ENCODE measurements at places on chromosomes 7 and 10.

- no peak for DNase-seq
Measured at GRCh38 chr10:132957131-132957530, 14.8 kb upstream of the CFAP46 start.

GRCh38 chr7:93944673-93945072 lies 23.1 kb downstream of the GNG11 start:
- no peak for DNase-seq

DNA sequence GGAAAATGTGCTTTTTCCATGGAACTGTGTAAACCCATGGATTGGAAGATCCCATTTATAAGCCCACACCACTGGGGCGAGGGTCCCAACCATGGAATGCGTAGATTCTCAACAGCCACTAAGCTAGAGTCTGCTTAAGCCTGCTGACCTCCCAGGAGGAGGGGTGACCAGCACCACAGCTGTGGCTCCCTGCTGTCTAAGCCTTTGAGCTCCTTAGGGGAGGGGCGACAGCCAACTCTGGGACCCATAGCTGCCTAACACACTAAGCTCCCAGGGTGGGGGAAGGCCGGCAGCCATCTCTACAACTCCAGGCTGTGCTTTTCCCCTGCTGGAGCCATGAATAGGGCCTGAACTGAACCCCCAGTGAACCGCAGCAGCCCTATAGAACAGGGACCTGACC lies 249.8 kb upstream of the HPS1 start:
- DNase-seq, result no peak

- DNase-seq, result no peak
Measured at GRCh38 chr10:33117816-33118215, 159.8 kb upstream of the ITGB1 start.

DNA sequence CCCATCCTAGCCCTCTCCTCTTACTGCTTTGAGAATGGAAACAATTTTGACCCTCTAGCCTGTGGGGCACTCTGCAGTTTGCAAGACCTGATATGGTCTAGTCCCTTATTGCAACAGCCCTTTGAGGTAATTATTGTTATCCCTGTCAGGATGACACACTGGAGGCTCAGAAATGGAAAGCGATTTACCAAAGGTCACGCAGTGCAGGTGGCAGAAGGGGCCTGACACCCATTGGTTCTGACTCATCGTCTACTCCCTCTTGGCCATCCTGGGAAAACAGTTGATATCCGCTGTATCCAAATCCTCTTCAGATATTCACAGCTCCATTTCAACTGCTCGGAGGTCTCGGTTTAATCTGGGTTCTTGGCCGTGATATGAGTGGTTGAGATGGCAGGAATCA lies 44.7 kb upstream of the AQP1 start:
- DNase-seq, result no peak

DNA sequence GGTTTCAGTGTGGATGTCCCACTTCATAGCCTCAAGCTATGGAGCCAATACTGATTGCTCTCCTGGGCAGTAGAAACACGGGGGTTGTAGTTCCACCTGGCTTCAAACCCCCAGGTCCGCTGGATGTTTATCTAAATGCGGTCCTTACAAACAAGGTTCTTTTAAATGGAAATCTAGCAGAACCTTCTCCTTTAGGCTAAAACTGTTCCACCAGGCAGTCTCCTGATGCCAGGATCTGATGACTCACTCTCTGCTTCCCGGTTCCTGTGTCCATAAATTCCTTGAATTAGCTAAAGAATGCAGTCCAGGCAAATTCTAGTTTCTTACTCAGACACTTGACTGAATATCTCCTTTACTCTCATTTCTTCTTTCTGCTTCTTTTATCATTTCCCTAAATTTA lies 108.4 kb upstream of the FAM3C start:
- no peak for DNase-seq

DNA sequence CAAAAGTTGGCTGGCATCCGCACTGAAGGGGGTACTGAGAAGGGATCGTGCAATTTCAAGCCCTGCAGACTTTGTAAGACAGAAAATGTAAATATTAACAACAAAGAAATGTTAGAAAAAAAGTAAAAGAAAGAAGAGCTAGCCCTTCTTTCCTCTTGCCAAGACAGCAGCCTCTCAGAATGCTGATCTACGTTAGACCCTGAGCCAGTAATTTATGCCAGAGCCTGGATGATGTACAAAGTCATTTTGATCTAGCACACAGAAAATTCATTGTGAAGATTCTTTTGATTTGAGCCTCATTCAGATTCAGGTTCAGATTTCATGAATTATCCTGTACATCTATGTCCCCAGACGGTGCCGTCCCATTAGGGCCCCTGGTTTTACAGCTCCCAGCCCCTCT lies 105.2 kb downstream of the PRKCQ start:
- no peak for DNase-seq

DNA sequence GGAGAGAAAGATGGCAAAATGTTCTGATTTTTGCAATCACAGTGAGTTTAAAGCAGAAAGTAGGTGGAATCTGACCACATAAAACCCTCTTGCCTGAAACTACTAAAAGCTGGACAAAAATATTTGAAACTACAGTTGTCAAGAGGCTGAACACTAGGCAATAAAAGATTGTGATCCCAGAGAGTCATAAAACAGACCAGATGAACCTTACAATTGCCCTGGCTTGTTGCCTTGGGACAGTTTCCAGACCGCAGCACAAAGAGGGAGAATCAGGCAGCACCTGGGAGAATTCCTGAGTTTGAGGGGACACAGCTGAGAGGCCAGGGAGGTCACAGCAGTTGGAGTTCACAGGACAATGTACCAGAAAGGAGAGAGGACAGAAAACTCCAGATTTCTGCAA lies 107.3 kb upstream of the NANOS1 start:
- DNase-seq, result no peak

- DNase-seq, result no peak
Measured at GRCh38 chr10:6228010-6228511, 25.3 kb downstream of the PFKFB3 start.

DNA sequence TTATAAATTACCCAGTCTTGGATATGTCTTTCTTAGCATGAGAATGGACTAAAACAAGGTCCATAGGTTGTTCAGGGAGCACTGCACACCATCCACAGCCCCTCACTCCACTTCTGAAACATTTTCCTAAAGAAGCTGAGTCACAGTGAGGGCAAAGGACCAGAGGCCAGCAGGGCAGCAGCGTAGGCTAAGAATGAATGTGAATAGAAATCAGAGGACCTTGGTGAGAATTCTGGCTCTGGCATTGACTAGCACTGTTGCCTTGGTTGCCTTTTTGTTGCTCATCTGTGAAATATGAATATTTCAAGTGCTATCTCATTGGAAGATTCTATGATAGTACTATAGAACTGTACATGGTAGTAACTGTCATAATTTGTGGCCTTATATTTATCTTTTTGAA lies 41.7 kb upstream of the TOMM7 start:
- DNase-seq, result no peak

DNA sequence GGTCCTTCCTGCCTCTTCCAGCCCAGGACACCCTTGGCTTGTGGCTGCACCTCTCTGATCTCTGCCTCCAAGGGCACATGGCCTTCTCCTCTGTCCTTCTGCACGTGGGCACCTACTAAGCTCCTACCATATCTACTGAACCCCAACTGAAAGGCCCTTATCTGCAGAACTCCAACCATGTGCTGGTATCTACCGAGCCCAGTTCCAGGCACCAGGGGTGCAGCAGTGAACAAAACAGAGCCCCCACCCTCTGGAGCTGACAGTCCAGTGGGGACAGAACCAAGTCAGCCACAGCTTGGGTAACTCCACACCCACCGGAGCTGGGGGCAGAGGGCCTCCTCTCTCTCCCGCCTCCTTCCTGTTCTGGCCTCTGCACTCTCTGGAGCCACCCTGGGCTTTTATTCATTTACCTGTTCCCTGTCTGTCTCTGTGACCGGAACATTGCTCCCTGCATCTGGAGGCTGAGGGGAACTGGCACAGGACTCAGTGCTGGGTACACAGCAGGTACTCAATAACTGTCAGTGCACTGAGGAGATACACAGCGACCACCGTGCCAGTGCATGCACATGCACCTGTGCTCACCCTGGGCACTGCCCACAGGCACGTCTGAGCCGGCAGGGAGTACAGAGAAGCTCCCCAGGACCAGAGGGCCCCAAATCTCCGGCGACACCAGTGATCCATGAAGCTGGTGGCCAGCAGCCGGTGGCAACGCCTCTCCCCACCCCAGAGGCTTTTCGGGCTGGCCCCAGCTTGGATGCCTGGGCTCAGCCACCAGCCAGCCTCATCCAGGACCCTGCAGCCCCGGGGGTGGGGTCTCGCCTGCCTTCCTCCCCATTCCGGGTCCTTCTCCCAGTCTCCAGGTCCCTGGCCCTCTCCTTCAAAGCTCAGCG lies 2.0 kb downstream of the MICALL2 start:
- DNase-seq, result no peak

GRCh38 chr10:17616403-17617030 lies 657 bp downstream of the HACD1 start:
- peak; percentile 26 for DNase-seq
